ENCODE measurements at places on chromosomes 3 and 15.

DNA sequence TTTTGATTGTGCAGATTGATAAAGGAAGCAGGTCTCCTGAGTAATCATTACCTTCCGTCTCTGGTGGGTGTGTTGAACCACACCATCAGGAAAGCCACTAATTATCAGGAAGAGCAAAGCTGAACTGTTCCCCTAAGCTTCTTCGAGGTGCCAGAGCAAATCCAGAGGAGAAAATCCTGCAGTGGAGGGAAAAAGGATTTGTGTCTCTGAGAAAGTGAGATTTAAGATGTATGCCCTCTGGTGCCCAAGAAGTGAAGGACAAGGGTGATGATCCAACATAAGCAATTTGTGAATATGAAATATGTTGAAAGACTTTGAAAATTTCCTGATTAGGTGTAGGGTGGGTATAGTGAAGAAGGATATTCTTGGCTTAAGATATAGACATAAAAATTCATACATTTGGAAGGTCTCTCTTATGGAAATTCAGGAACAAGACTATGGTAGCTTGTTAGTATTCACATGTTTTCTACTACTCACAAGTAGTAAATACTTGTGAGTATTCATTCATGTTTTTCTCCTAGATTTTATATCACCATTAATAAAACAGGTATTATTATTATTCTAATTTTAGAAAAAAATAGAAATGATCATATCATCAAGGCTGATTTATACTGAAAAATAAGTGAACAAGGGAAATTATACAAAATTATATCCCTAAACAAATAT lies 34.8 kb downstream of the COMMD2 start:
- peak; percentile 61 for DNase-seq

DNA sequence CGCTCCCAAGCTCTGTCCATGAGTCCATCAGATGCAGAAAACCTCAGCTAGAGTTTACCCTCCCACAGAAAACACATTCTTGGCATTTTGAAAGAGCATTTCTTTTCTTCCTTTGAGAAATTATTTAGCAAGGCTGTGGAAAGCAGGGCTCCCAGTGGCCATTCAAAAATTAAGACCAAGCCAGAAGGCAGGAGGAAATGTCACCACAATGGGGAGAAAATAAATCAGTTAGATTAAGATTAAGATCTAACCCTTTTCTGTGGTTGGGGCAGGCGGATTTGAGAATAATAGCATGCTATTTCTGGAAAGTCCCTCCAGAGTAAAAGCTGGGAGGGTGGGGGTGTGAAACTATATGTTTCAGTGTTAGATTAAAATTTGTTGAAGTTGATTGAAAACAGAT lies 20.2 kb downstream of the LRIG1 start:
- no peak for DNase-seq

- DNase-seq, result no peak
Measured at GRCh38 chr3:98565237-98565643, 28.2 kb downstream of the CPOX start.

DNA sequence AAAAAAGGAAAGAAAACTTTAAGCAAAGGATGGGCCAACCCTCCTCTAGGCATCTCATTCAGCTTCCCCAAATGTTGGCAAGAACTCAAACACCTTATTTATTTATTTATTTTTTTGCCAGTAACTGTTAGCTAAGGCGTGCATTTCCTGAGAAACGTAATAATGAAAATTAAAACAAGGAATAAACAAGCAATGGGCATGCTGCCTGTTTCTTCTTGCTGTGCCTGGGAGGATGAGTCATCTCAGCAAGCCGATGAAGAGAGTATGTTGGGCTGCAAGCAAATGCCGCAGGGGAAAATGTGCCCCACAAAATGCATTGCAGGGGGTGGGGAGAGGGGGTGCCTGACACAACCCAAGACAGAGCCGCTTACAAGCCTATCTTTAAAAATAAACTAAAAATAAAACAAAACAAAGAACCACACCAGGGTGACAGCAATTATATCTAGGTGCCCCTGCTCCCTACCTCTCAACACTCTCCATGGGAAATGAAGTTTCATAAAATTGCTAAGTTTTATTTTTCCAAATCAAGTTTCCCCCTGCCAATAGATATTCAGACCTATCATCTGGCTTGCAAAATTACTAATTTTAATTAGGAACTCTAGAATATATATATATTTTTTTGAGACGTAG lies 40.3 kb downstream of the EIF4E3 start:
- peak; percentile 74 for DNase-seq

GRCh38 chr3:156397534-156397933 lies 157.4 kb downstream of the SSR3 start:
- DNase-seq, result no peak

- no peak for DNase-seq
Measured at GRCh38 chr15:68281008-68281407, 3.5 kb downstream of the FEM1B start.

GRCh38 chr3:112561484-112561733 lies 353 bp downstream of the ATG3 start:
- DNase-seq, result no peak

DNA sequence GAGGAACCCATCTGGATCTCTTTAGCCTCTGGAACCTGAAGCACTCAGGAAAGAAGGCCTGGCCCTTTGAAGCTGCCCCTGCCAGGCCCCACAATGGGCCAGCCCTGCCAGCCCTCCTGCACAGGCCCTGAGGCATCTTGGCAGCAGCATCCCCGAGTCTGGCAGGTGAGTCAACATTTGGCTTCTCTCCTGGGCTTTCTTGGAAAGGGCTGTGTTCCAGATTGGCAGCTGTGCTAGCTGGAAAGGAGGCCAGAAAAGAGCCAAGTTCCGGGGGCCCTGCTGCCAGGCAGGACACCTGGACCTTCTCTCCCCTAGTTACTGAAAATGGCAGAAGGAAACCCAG lies 187.2 kb downstream of the SHQ1 start:
- no peak for DNase-seq

All from NB4 (cell line).